Dermis blood vessel endothelial cell (primary cell): ENCODE measurements at places on chromosomes 3 and 15.

- peak; percentile 68 for DNase-seq
Observed at GRCh38 chr3:41881233-41881821, 80.6 kb downstream of the ULK4 start.

GRCh38 chr3:45572755-45573154 is 21.8 kb upstream of the LIMD1 start:
- DNase-seq, result no peak

DNA sequence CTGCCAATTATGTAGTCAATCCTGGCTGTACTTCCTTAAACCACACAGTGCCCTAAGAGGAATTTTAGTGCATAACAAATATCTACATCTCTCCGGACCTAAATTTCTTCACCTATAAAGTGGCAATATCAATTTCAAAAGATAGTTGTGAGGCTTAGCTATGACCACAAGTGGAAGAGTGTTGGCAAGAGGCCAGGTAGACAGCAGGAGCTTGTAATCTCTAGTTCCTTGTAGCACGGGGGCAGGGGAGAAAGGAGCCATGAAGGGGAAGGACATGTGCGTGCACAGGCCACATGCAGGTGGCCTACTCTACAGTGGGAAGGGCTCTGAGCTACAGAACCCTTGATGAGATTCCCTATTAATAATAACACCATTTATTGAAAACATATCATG is 269.7 kb downstream of the ABHD5 start:
- no peak for DNase-seq

GRCh38 chr3:120821426-120821825 is 78.9 kb downstream of the GTF2E1 start:
- no peak for DNase-seq

GRCh38 chr15:71273731-71274447 is 158.6 kb downstream of the THSD4 start:
- peak; percentile 25 for DNase-seq

DNA sequence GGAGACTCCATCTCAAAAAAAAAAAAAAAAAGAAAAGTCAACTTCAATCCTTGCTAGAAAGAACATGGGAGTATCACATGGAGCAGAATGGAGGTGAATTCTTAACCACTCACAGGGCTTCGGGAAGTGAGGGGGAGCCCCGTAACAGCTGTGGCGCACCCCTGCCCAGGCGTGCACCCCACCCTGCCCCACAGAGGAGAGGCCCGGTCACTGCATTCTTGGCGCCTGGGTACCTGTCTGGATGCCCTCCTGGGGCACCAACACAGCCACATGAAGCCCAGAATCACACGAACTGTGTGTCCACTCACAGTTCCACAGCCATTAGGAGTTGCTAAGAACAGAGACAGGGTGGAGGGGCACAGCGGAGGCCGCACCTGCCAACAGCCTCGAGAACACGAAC is 51.8 kb downstream of the NIPA2 start:
- DNase-seq, result no peak

GRCh38 chr15:67063689-67064606 is 1.5 kb upstream of the SMAD3 start:
- DNase-seq, result no peak

GRCh38 chr3:171122240-171122639 is 95.7 kb upstream of the SLC2A2 start:
- DNase-seq, result peak; percentile 14

GRCh38 chr15:28101201-28101600 is 2.1 kb upstream of the OCA2 start:
- DNase-seq, result no peak

- no peak for DNase-seq
Observed at GRCh38 chr3:53242155-53242554, 13.7 kb downstream of the TKT start.

GRCh38 chr3:48926425-48927392 is 8.1 kb downstream of the ARIH2 start:
- DNase-seq, result no peak

GRCh38 chr3:65026151-65026550 is 338.4 kb upstream of the ADAMTS9 start:
- DNase-seq, result no peak

DNA sequence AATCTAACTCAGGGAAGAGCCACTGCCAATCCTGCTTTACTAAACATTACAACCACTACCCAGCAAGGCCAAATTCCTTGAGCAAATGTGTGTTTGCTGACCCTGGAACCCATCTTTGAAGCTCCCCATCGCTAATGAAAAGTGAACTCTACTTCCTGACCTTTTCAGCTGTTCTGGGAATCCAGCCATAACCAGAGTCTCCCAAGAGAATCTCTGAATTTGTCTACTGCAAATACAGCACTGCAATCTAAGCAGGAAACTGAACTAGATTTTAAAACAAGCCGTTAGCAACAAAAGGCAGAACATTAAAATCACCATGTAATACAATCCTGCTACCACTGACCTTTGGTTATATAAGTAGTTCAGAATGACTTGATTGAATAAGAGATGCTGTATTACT is 309.2 kb downstream of the MAGI1 start:
- peak; percentile 85 for DNase-seq

DNA sequence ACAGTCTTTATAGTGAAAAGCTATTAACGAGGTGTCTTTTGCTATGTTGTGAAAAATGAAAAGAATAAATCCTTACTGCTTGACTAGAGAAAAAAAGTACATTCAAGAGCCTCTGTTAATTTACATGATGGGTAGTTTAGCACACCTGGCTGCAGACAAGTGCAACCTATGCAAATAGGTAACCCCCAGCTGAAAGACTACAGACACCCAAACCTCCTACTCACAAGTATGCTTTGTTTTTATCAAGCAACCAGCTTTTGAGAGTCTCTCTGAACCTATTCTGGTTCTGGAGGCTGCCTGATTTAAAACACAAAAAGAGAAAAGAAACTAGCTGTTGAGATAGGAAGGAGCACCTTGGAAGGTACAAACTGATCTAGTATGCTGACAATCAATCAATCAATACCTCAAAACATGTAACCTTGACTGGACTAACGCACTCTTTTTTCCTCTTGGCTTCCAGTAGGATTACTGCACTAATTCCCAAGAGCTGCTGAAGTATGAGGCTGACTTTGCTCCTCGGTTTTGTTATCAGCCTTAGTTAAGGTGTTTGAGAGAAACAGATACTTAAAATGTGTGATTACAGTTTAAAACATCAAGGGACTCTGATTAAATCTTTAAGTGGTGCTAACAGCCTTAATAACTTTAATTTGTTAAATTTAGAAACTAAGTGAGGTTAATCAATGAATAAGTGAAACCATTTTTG is 63.6 kb downstream of the OSBPL10 start:
- DNase-seq, result no peak

DNA sequence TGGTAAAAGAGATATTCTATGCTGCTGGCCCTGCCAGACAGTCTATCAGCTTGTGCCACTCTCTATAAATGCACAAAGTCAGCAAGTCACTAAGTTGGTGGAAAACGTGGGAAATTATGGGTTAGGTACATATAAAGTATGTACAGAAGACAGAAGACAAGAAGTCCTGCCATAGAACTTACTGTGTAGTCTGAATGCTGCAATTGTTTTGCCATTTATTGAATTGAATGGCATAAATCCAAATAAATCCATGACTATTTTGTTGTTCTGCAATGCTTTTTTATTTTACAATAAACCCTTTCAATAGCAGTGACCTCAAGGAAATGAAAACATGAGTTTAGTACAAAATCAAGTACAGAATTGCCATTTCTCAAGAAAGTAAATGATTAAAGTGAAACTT is 34.1 kb upstream of the TM4SF1 start:
- DNase-seq, result no peak

DNA sequence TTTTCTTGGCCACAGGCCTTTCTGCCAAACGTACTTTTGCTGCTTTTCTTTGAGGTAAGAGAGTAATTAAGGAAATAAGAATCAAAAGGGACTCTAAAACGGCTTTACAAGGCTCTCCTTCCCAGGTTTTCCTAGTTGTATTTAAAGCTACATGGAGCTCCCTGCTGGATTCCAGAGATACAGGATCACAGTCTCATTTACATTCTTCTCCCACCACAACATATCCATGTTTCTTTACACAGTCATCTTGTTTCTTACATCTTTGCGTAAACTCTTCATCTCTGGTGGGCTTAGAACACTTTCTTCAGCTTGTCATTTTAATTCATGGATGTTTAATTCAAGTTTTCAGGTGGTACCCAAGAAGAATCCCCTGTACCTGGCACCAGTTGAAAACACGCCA is 117.6 kb upstream of the BFSP2 start:
- no peak for DNase-seq

DNA sequence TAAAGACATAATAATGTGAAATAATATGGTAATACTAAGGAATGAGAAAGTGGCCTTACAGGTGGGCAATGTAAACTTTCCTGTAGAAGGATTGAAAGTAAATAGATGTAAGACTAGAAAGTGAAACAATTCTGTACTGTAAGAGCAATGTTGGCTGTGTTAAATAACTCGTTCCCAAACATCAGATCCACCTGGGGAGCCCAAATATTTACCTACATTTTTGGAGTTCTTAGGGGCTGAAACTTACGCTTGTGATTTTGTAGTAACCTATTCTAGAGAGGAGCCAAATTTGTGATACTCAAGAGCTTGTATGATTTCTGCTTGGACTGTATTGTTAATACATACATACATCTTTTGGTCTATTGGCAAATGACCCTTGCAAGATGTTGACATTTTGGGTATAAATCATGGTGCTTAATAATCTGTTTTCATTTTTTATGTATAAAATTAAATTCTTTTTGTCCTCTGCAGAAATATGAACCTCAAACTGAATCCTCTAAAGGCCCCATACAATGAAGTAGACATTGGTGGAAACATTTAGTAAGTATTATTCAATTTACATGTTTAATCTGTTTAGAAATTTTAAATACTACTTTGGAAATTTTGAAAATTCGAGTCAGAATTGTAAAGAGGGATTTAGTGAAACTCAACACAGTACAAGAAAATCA is 8.5 kb upstream of the CHD2 start:
- no peak for DNase-seq

DNA sequence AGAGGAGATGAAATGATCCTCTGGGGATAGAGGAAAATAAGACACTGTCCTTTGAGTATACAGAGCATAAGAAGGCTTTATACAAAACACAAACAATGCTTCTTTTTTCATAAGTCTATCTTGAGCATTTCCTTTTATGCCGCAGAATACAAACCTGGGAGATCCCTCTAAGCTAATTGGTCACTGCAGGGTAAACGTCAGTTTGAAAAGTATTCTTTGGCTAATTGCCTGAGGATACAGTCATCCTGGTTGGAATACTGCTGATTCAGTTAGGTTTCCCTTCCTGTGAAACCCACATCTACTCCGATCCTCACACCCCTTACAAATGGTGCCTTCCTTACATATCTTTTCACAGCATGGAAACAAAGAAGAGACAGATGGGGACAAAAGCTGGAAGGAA is 10.6 kb downstream of the WNT5A start:
- no peak for DNase-seq

DNA sequence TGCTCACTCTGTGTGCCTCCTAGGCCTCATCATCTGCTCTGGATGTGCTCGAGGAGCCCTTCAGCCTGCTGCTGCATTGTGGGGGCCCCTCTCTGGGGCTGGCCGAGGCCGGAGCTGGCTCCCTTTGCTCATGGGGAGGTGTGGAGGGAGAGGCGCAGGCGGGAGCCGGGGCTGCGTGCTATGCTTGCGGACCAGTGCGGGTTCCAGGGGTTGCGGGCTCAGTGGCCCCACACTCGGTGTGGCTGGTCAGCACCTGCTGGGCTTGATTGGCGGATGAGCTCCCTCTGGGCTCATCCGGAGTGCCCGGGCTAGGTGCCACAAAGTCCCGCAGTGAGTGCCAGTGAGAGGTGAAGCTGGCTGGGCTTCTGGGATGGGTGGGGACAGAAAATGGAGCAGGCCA is 264.2 kb downstream of the SI start:
- DNase-seq, result no peak
